ENCODE measurements at places on chromosomes 13 and 19.

GRCh38 chr13:30148786-30149185 is 158.6 kb downstream of the KATNAL1 start:
- DNase-seq: no peak

- DNase-seq: no peak
These were observed 4.4 kb downstream of the CLEC4M start for GRCh38 chr19:7767487-7767886.

DNA sequence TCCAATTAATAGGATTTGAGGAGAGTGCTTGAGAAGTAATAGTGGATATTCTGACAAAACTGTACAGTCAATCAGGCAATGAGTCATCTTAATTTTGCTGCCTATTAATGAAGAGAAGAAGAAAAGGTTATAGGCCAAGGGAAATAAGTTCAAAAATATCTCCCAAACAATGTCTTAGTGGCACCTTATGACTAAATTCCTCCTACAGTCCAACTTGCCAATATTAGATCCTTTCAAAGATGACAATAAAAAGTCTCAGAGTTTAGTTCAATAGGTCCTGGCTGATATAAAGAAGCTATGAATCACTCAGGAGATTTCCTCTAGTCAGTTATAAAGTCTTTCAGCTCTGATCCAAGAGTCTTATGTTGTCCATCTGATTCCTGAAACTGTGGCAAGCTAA is 27.9 kb downstream of the UGGT2 start:
- no peak for DNase-seq

- DNase-seq: no peak
These were observed 44.6 kb upstream of the MCF2L start for GRCh38 chr13:112924365-112924764.

DNA sequence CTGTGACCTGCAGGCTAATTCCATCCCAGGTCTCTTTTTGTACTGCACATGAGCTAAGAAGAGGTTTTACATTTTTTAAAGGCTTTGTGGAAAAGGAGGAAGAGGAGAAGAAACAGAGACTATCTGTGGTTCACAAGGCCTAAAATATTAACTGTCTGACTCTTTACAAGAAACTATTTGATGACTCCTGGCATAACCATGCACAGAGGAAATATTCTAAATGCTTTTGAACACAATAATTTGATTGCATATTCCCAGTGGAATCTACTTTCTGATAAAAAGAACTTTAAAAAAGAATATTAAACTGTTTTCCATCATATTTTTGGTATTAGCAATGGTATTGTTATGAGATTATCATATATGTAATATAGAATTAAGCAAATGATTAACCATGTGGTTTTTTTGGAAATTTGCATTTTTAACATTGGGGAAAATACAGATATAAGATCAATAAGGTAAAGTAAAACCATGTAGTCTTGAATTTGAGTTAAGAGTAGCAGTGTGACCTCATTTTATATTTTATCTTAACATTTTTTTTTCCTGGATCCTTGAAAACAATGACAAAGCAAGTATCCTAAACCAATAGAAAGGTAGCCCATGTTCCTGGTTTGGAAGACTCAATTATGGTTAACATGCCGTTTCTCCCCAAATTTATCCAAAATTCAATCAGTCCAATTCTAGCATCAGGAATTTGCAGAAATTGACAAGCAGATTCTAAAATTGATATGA is 251.0 kb downstream of the UQCRFS1 start:
- no peak for DNase-seq

DNA sequence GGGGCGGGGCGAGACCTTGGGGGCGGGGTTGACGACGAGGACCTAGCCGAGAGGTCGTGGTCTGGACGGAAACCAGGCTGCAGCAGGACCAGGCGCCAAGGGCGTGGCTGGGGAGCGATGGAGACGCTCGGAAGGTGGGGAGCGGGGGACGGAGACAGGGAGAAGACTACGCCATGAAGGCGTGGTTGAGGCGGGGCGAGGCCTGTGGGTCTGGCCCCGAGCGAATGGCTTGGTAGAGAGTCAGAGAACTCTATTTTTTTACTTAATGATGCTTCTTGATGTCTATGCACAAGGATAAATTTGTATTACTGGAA is 674 bp upstream of the FBXL12 start:
- no peak for DNase-seq

GRCh38 chr19:33660410-33661124 is 38.8 kb downstream of the CHST8 start:
- no peak for DNase-seq

Data from naive thymus-derived CD8-positive, alpha-beta T cell (primary cell).